ENCODE measurements at places on chromosomes 16 and 17.

GRCh38 chr16:11085916-11086315 lies 141.6 kb downstream of the CLEC16A start:
- DNase-seq: no peak

DNA sequence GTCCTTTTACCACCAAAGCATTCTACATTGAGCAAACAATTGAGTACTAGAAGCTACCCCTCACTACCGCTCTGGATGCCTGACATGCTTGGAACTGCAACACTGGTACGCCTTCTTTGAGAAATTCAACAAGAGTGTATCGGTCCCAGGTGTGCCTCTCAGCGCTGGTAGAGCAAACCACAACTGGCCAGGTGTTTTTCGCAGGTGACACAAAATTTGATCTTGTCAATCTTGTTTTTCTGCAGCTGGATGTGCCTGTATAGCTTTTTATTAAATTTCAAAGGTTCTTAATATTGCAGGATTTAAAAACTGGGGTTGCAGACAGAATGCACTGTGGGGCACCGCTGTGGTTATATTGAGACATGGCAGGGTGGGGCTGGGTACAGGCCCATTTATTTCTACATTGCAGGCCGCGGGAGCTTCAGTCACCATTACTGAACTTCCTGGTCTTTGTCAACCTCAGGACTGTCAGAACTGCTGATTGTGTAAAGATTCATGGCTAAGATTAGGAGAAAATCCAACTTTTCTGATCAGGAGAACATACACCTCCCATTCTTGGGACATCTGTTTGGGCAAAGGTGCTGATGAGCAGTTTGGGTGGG lies 4.5 kb upstream of the SNX20 start:
- no peak for DNase-seq

GRCh38 chr17:50239937-50240336 lies 34.3 kb upstream of the TMEM92 start:
- no peak for DNase-seq

GRCh38 chr17:46140645-46141197 lies 52.5 kb downstream of the KANSL1 start:
- DNase-seq: no peak

GRCh38 chr17:42436391-42436790 lies 13.3 kb upstream of the CAVIN1 start:
- no peak for DNase-seq

DNA sequence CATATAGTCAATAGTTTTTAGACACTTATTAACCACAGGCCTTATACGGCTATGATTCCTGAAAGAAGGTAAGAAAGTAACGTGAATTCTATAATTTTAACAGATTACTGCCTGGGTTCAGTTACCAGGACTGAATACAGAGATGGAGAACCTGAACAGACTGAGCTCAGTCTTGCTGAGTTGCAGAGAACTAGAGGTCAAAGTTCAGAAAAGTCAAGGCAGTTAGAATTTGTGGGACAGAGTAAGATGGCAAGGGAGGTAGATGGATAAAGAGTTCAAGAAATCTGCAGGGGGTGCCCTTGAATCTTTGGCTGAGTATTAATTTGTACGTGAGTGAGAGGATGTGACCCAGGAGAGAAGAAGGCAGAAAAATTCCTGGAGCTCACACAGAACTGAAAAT lies 320.1 kb upstream of the MAF start:
- no peak for DNase-seq

GRCh38 chr17:42667088-42667951 lies 8.2 kb downstream of the TUBG2 start:
- no peak for DNase-seq

DNA sequence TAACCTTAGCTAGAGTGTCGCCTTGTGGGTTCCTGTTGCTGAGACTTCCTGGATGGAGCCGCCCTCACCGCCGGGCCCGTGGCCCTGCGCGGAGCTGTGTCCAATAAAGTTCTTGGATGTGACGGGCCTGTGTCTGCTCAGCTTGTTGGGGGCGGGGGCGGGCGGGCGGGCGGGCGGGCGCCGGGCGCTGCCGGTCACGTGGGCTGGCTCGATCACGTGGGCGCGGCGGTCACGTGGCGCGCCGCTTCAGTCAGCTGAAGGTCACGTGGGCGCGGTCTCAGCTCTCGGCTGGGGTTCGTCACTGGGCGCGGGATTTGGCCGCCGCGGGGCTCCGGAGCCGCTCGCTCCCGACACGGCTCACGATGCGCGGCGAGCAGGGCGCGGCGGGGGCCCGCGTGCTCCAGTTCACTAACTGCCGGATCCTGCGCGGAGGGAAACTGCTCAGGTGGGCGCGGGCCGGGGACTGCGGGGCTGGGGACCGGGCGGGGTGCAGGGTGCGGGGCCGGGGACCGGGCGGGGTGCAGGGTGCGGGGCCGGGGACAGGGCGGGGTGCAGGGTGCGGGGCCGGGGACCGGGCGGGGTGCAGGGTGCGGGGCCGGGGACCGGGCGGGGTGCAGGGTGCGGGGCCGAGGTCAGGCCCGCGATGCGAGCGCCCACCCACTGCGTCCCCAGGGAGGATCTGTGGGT lies at the start of gene AMDHD2:
Gene AMDHD2 (plus strand): TSS at position 275 of the 687 bp plus-strand sequence. CDS start 88 bp downstream, at position 363.
- peak; percentile 78 for DNase-seq

- no peak for DNase-seq
Measured at GRCh38 chr17:33225509-33225908, 67.6 kb downstream of the ASIC2 start.

GRCh38 chr16:85891776-85892166 lies 7.2 kb upstream of the IRF8 start:
- no peak for DNase-seq

DNA sequence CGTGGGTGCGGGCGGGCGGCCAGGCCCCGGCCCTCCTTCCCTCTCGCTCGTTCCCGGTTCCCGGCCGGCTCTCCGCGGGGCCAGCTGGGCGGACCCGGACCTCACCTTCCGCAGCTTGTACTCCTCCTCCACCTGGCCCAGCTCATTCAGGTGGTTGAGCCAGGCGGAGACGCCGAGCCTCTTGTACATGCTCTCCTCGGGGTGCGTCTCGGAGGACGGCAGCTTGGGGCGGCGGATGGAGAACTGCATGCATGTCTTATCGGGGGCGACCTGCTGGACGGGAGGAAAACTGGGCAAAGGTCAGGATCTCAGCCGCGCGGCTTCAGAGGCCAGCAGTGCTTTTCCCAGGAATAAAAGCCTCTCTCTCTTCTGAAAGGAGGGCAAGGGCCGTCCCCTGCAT lies 85.4 kb downstream of the TBC1D16 start:
- no peak for DNase-seq

DNA sequence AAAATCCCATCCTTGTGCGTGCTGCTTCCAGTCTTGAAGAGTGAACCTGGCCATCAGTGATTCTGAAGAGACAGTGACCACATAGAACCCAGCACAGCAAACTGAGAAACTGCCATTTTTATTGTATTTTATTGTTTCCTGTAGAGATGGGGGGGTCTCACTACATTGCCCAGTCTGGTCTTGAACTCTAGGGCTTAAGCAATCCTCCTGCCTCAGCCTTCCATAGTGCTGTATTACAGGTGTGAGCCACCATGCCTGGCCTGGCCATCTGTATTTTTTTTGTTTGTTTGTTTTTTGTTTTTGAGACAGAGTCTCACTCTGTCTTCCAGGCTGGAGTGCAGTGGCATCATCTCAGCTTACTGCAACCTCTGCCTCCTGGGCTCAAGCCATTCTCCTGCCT lies 13.9 kb downstream of the CENPV start:
- no peak for DNase-seq

DNA sequence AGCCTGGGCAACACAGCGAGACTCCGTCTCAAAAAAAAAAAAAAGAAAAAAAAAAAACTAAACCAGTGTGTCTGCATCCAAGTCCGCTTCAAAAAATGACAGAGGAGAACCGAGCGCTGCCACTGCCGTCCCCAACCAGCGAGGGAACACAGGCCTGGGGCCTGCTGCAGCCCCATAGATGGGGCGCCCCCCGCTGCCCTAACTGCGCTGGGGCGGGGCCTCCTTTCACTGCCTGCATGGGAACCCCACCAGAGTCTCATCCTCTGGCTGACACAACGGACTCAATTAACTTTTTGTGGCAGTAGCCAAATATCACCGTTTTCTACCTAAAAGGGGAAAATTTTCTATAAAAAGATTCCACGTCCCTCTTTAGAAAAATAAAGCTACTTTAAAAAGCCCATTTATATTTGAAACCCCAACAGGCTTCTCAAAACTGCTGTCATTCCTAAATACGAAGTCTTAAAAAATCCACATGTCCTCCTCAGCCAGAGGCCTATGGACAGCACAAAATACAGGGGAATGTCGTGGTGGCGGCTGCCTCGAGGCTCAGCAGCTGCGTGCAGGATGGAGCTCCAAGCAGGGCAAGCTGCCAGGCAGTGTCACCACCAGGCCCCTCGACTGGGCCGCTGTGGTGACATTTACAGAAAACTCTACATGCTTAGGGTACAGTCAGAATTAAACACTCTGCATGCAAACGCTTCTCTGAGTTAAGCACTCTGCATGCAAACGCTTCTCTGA lies 30.3 kb downstream of the KLHDC4 start:
- no peak for DNase-seq

DNA sequence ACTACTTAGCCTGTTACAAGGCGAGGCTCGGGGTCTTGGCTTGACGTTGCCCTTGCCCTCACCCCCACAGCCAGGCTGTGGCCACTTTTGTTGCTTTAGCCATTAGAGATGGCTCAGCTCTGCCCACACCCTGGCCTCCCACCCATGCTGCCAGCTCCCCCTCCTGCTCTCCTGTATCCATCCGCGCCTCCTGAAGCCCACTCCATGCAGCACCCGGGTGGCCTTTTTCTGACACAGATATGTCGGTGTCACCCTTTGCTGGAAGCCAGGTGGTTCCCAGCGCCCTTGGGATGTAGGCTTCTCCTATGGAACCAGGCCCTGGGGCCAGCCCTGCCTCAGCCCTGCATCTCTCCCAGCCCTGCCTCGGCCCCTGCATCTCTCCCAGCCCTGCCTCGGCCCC lies 9.7 kb downstream of the TSC2 start:
- no peak for DNase-seq

GRCh38 chr16:68605746-68606145 lies 39.4 kb upstream of the CDH3 start:
- DNase-seq: no peak

DNA sequence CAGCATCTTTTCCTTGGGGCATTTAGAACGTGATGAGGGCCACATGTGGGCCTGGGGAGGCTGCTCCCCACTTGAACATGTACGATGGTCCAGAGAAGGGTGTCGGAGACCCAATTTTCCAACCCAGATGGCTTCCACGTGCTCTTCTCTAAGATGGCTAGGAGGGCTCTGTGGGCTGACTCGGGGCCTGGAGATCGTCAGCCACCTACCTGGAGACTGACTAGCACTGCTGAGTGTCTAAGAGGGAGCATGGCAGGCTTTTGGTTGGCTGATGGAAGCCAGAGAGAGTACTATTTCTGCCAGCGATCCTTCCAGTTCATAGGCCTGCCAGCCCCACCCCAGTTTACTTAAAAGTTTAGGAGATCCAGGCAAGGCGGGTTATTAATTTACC lies 60.2 kb upstream of the CLEC18A start:
- no peak for DNase-seq

DNA sequence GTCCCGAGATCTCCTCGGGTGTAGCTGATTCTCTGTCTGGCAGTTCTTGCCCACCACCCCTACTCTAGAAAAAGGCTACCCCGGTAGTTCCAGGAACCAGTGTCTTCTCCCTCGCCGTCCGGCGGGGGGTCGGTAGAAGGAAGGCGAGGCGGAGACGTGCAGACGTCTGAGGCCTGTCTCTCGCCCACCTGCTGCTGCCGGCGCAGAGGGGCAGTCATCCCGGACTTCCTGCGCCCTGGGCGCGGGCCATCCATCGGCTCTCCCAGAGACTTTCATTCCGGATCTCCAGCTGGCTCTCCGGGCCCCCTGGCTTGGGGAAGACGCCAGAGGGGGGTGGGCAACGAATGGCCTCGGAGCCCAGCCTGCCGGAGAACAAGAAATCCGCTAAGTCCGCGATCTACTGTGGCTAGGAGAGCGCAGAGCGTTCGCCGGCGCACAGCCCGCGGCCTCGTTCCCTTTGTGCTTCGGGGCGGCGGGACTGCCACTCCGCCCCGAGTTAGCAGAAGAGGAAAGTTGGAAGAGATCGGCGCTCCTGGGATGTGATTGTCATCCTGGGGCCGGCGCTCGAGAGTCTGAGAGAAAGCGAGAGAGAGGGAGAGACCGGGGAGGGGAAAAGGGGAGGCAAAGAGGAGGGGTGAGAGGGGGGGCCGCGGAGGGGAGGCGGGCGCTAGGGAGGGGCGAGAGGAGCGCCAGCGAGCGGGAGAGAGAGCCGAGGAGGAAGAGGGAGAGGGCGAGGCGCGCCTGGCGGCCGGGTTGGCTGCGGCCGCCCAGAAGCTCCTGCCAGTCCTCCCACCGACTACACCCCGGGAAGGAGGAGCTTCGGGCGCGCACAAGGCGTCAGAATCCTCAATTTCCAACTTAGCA lies at the start of gene IRX5:
Gene IRX5 (plus strand): TSS at position 861 of the 864 bp plus-strand sequence. CDS start 334 bp downstream, outside the sequence.
- DNase-seq: peak; percentile 77

- DNase-seq: no peak
Measured at GRCh38 chr16:76237471-76237870, 39.7 kb upstream of the CNTNAP4 start.

- DNase-seq: no peak
Measured at GRCh38 chr16:24507959-24508480, 31.3 kb upstream of the RBBP6 start.

DNA sequence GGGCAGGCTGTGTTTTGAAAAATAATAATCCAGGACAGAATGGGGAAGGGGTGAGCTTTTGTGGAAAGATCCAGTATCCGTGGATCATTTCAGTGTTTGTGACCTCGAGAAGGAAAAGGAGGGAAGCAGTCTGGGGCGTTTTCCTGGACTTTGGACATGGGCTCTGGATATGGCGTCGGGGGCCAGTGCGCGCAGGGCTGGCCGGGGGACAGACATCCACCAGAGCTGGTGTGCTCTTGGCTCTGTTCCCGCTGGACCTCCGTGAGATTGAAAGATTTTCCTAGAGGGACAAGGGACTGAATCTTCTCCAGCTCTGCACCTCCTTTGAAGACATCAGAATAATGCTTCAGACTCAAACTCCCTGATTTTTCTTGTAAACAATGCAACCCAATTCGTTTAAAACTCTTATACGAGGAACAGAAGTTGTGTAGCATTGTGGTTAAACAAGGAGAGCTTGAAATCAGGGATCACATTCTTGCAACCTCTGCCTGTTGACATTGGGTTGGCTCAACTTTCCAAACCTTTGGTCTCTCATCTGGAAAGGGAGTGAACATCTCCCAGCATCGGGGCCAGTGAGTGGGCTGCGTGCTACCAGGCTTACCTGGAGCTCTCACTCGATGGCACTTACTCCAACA lies 75.9 kb downstream of the C16orf95 start:
- no peak for DNase-seq

GRCh38 chr16:84240455-84240854 lies 643 bp upstream of the KCNG4 start:
- no peak for DNase-seq

- no peak for DNase-seq
Measured at GRCh38 chr16:86018487-86018886, 119.5 kb downstream of the IRF8 start.

DNA sequence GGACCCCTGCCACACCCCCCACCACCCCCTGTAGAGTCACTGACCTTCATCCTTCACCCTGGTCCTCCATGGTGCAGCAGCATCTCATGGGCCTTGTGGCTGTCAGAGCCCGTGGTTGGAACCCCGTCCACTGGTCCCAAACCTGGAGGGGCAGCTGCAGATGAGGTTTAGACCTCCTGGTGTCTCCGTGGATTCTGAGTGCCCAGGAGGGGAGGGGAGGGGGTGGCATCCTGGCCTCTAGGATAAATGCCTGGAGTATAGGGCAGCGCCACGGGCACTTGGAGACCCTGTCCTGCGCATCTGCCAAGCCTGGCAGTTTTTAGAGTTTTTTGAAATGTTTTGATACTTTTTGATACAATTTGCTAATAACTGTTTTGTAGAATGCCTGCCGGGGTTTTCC lies 17.5 kb downstream of the KLHL36 start:
- no peak for DNase-seq

- DNase-seq: peak; percentile 17
Measured at GRCh38 chr16:67198238-67198734, 645 bp upstream of the ELMO3 start.
